Cardiac muscle cell (in vitro differentiated cells and primary cell): ENCODE measurements at places on chromosomes 16 and 17. TPM values are rescaled to one million over a fixed set of nuclear protein-coding genes. Genes with fewer than 3 reads are reported as not detected.

- no peaks in the 10 kb centered on the region for H3K4me1 ChIP-seq
- H3K27me3 ChIP-seq, result no peaks in the 10 kb centered on the region
- H3K27ac ChIP-seq, result no peak overlapping the region
Measured at GRCh38 chr16:1237990-1238389, 2.5 kb upstream of the TPSAB1 start.

GRCh38 chr16:17070882-17071592, 399.7 kb downstream of the XYLT1 start:
- DNase-seq, result no peak
- H3K4me1 ChIP-seq, result no peaks in the 10 kb centered on the region
- no peak overlapping the region for H3K27ac ChIP-seq
- no peak overlapping the region for H3K4me3 ChIP-seq

DNA sequence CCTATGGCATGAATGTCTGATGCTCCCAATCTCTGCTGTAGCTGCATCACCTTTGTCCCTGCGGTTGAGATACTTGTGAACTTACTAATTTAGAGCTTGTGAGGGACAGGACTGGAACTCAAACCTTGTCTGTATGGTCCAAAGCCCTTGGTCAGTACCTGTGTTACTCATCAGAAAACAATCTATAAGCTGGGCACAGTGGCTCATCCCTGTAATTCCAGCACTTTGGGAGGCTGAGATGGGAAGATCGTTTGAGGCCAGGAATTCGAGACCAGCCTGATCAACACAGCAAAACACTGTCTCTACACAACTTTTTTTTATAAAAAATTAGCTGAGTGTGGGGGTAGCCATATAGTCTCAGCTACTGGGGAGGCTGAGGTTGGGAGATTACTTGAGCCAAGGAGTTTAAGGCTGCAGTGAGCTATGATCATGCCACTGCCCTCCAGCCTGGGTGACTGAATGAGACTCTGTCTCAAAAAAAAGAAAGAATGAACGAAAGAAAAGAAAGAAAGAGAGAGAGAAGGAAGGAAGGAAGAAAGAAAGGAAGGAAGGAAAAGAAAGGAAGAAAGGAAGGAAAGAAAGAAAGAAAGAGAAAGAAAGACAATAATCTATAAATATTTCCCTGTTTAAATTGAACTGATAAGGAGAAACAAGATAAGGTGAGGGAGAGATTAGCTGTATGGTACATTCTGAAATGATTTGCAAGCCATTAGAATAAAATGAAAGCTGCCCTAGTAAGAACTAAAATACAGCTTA, 31.7 kb upstream of the MYH10 start:
- no peak overlapping the region for H3K27ac ChIP-seq
- H3K36me3 ChIP-seq, result no peaks in the 10 kb centered on the region
- DNase-seq, result no peak
- no peak overlapping the region for H3K4me3 ChIP-seq
- no peaks in the 10 kb centered on the region for H3K27me3 ChIP-seq
- H3K4me1 ChIP-seq, result peaks cover 9% of the 10 kb centered on the region

DNA sequence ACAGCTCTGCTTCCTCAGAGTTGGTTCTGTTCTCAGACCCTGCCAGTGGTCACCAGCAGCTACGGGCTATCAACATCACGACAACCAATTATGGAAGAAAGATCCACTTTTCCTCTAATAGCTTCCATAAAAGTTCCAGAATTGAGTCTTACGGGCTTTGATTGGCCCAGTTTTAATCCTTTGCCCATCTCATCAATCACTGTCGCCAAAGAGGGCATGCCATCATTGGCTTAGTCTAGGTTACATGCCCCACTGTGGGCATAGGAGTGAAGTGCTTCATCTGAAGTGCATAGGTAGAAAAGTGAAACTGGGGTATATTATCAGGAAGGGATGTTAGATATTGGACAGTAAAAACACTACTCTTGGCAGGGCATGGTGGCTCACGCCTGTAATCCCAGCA, 76.6 kb upstream of the DHX40 start:
- no peaks in the 10 kb centered on the region for H3K27me3 ChIP-seq
- H3K4me1 ChIP-seq, result peaks cover 39% of the 10 kb centered on the region
- no peaks in the 10 kb centered on the region for H3K36me3 ChIP-seq
- no peak overlapping the region for H3K4me3 ChIP-seq
- peak overlapping the region; percentile 100 for H3K27ac ChIP-seq

DNA sequence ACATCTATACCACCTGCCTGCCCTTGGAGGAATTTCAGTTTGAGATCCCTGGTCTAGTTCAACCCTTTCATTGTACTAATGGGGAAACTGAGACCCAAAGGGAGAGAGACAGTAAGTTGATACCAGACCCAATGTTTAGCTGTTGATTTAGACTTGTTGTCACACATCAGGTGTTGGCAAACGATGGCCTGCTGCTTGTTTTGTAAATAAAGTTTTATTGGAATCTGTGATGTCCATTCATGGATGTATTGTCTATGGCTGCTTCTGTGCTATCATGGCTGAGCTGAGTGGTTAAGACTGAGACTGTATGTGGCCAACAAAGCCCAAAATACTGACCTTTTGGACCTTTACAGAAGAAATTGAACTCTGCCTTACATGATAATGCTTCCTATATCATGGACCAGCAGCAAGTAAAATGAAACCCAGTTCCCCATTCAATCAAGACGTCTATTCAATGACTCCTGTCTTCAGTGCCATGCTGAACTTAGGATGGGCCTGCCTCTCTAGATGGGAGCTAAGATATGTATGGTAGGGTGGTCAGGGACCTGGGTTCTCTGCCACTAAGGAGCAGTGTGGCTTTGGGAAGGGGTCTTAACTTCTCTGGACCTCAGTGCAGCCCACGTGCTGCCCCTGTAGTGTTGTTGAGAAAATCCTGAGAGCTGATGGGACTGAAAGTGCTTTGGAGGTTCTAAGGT, 111.0 kb downstream of the IRX5 start:
- no peak for DNase-seq
- H3K4me3 ChIP-seq, result no peak overlapping the region
- H3K36me3 ChIP-seq, result no peaks in the 10 kb centered on the region
- H3K27me3 ChIP-seq, result no peaks in the 10 kb centered on the region
- H3K27ac ChIP-seq, result no peak overlapping the region

DNA sequence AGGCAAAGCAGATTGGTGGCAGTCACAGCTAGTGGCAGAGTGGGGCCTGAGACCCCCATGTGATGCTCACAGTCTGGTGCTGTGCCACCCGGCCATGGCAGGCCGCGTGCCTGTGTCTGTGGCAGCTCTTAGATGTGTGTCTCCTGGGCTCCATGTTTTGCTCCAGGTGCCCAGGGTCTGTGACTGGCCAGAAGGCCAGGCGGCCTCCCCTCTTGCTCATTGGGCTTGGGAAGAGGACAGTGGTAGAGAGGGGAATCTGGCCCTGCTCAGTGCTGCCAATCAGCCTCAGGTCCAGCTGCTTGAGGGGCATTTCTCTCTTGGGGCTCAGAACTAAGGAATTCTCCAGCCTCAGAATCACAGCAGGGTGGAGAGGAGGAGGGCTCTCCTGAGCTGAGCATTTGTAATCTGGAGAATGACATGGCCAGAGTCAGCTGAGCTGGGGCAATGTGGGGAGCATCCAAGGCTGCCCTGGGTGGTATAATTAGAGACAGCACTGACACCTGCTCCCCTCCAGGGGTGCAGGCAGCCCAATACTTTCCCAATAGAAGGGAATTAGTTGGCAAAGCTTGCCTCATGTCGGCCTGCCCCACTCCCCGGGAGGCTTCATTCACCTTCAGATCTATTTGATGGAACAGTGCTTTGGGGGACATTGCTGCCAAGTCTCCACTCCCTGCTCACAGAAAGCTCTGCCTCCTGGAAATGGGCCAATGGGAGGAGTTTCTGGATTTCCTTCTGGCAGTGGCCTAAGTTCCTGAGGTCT, 2.7 kb upstream of the LASP1NB start:
- H3K4me1 ChIP-seq, result peaks cover 48% of the 10 kb centered on the region

The KRTAP2-2 gene
- total RNA-seq, result not detected in 2 replicates

- no peak overlapping the region for H3K27ac ChIP-seq
- no peaks in the 10 kb centered on the region for H3K36me3 ChIP-seq
- peaks cover 7% of the 10 kb centered on the region for H3K4me1 ChIP-seq
Measured at GRCh38 chr16:82700541-82701235, 73.9 kb downstream of the CDH13 start.

GRCh38 chr16:54974367-54974766, 43.7 kb downstream of the IRX5 start:
- no peak overlapping the region for H3K27ac ChIP-seq
- no peak for DNase-seq
- no peaks in the 10 kb centered on the region for H3K36me3 ChIP-seq
- H3K27me3 ChIP-seq, result no peaks in the 10 kb centered on the region

GRCh38 chr17:725746-726145, 6.7 kb upstream of the TLCD3A start:
- DNase-seq, result no peak
- H3K4me1 ChIP-seq, result no peaks in the 10 kb centered on the region
- no peak overlapping the region for H3K4me3 ChIP-seq
- H3K36me3 ChIP-seq, result no peaks in the 10 kb centered on the region
- H3K27ac ChIP-seq, result no peak overlapping the region

DNA sequence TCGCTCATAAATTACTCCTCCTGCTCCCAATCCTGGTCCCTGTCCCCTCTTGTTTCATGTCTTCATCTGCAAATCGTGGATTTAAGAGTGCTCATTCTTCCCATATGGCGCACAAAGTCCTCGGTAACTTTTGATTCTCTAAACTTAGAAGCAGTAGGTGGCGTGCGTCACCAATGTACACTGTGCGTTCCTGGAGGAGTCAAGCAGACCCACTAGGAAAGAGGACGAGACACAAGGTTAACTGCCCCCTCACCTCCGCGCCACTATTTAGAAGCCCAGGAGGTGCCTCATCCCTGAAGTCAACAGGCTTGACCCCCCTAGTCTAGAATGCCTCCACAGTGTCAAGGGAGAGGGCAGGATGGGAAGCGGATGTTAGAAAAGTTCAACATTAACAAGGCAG, 2.9 kb downstream of the SLC13A5 start:
- H3K4me1 ChIP-seq, result no peaks in the 10 kb centered on the region
- DNase-seq, result no peak
- H3K36me3 ChIP-seq, result no peaks in the 10 kb centered on the region
- H3K27ac ChIP-seq, result no peak overlapping the region
- no peak overlapping the region for H3K4me3 ChIP-seq
- peaks cover 30% of the 10 kb centered on the region for H3K27me3 ChIP-seq

The SPATA32 gene
- total RNA-seq, result 0.45 TPM in 1 of 2 replicates, not detected in the other

DNA sequence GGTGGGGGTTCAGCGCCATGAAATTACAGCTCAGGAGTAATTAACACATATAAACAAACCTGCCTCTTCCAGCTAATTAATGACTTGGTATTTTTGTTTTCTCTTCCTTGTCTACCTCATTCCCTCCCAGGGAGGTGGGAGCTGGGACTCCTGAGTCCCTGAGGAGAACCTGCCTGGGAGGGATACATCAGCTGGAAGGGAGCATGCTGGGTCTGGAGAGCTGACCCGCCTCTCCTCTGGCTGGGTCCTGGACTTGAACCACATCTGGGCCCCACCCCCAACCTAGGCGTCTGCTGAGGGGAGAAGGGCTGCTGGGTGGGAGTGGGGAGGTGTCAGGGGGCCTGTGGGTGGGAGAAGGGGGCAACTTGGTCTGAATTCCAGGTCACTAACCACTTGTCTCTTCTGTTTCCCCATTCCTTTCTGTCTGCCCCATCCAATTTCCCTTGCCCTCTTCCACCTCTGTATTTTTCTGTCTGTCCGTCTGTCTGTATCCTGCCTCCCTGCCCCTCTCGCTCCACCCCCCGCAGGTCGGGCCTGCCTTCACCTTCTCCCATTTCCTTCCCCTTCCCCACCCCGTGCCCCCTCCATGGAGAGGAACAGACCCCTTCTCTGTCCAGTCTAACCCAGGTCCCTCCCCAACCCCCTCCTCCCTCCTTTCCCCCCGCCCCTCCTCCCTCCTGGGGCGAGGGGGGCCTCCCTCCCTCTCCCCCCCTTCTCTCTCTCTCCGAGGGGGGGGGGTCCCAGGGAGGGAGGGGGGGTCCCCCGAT, at the start of gene NLGN2:
Gene NLGN2 (plus strand): TSS at position 361 of the 767 bp plus-strand sequence. CDS start 411 bp downstream, outside the sequence.
- H3K27ac ChIP-seq, result no peak within 1 kb of the TSS
- H3K4me1 ChIP-seq, result peaks cover 6% of the 10 kb centered on the region
- no peaks in the 10 kb centered on the region for H3K36me3 ChIP-seq

- no peak overlapping the region for H3K4me3 ChIP-seq
- H3K27me3 ChIP-seq, result no peaks in the 10 kb centered on the region
- no peak for DNase-seq
- H3K36me3 ChIP-seq, result no peaks in the 10 kb centered on the region
- no peak overlapping the region for H3K27ac ChIP-seq
Measured at GRCh38 chr16:59030923-59031485, 296.9 kb upstream of the GOT2 start.

GRCh38 chr16:1942047-1942809, 771 bp downstream of the MSRB1 start:
- no peaks in the 10 kb centered on the region for H3K36me3 ChIP-seq
- peak; percentile 40 for DNase-seq
- H3K27me3 ChIP-seq, result no peaks in the 10 kb centered on the region
- no peaks in the 10 kb centered on the region for H3K4me1 ChIP-seq
- no peak overlapping the region for H3K27ac ChIP-seq
- H3K4me3 ChIP-seq, result peak overlapping the region; percentile 73

GRCh38 chr17:78368854-78369495, 9.1 kb upstream of the SOCS3 start:
- peaks cover 37% of the 10 kb centered on the region for H3K4me1 ChIP-seq
- no peaks in the 10 kb centered on the region for H3K36me3 ChIP-seq
- no peak for DNase-seq
- H3K27me3 ChIP-seq, result no peaks in the 10 kb centered on the region
- H3K27ac ChIP-seq, result peak overlapping the region; percentile 79
- H3K4me3 ChIP-seq, result no peak overlapping the region

The CD300A gene
- total RNA-seq, result 2.7 and 4.2 TPM in 2 replicates

GRCh38 chr16:67514382-67514828, 14.2 kb upstream of the RIPOR1 start:
- no peaks in the 10 kb centered on the region for H3K4me1 ChIP-seq
- peak; percentile 92 for DNase-seq
- no peak overlapping the region for H3K27ac ChIP-seq
- H3K4me3 ChIP-seq, result no peak overlapping the region
- peaks cover 48% of the 10 kb centered on the region for H3K27me3 ChIP-seq
- no peaks in the 10 kb centered on the region for H3K36me3 ChIP-seq
